Astrocyte of the cerebellum (primary cell): ENCODE measurements at places on chromosomes 11 and 22.
A peak's percentile ranks its signal among the peaks of the same experiment; 100 is the strongest.

DNA sequence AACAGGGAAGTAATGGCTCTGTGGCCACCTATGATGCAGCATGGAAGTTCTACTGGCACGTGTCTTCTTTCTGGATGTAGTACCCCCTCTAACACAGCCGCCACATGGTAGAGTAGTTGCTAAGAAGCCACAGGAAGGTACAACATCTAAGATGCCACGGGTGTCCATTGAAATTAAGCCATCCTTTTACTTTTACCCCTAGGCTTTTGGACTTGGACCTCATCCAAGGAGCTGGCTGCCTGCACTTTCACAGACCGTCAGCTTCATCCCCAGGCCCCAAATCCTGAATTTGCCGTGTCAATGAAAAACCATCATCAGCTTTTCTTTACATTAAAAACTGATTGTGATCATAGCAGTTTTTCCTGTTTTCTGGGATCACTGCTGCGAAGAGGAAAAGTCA is 102.4 kb downstream of the RPL27A start:
- DNase-seq = no peak

DNA sequence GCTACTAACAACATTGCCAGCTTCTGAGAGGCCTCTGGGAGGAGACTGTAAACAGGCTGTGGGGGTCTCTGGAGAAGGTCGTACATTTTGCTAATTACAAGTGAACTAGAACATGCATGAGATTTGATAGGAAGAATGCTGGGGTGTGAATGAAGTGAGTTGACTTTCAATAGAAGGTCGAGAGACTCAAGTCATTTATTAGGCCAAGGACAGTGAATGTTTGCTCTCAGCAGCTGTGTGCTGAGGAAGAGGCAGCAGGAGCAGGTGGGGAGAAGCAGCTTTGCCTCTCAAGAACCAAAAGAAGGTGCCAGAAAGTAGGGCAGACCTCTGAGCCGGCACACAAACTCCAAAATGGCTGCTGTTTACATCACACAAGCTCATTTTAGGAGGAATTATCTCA is 91.7 kb downstream of the PIWIL4 start:
- no peak for DNase-seq

- DNase-seq = no peak
These were observed 193.4 kb downstream of the ST3GAL4 start for GRCh38 chr11:126548581-126549550.

- no peak for DNase-seq
These were observed 88.2 kb upstream of the OR9Q1 start for GRCh38 chr11:57935402-57936049.

DNA sequence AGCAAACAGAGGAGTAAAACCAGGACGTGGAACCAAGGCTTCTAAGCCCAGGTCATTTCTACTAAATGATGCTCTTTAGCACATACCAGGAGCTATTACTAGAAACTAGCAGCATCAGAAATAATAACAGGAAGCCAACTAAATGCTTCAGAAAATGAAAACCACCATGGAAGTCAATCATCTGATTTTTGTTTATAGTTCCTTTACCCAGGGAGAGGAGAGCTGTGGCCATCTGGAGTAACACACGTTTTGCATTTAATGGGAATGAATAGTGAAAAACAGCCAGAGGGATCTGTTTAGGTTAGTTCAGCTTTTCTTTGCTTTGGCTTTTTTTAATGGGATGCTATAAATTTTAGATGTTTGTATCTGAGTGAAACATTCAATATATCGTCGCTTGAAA is 250.7 kb upstream of the ARHGAP20 start:
- DNase-seq = no peak

- no peak for DNase-seq
These were observed 56.8 kb downstream of the CDKN1C start for GRCh38 chr11:2828585-2829330.

GRCh38 chr22:37207981-37208380 is 4.3 kb downstream of the SSTR3 start:
- no peak for DNase-seq

DNA sequence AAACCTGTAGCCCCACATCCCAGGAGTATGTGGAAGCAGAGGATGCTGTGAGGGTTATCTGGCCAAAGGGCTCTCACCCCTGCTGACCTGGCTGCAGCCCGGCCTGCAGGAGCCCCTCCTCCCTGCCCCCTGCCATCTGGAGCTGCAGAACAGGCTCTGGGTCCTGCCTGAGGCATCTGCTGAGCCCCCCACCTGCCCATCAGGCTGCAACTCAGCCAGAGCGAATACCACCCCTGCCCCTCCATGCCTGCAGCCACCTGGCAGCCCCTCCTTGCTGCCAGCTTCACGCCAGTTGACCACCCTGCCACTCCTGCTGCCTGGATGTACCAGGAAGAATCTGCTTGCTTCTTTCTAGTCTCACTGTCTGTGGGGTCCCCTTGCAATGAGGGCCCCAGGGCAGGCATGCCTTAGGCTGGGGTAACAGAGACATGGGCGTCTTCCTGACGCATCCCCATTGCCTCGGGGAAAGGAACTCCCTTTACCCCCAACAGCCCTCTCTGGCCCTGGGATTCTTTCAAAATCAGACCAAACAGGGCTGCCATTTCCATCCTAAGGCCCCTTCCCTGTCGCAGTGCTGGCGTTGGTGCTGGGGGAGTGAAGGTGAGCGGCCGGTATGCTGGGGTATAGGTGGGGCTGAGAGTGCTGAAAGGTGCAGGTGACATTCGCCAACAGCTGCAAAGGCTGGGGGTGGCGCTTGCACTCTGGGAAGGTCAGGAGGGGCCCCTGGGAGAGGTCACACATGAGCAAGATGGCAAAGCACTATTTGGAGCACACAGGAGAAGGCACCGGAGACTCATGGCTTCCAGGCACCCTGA is 1334.6 kb downstream of the TBC1D22A start:
- DNase-seq = no peak

DNA sequence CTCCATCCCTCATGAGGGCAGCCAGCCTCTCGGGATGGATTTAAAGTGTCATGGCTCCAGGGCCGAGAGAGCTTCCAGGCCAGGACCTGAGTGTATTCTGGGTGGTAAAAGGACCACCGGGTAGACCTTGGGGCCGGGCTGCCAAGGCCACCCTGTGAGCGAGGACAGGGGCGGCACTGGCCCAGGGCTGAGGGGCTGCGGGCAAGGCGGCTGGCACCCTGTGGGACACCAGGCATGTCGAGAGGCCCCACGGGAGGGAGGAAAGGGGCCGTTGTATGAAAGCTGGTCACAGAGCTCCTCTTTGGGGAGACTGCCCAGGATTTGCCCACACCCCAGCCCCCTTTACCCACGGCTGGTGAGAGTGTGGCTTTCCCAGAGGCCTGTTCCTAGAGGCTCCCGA is 92.3 kb upstream of the RTL6 start:
- no peak for DNase-seq

GRCh38 chr22:23501261-23501619 is 78.8 kb downstream of the IGLL1 start:
- no peak for DNase-seq

- DNase-seq = no peak
These were observed 22.6 kb upstream of the AMPD3 start for GRCh38 chr11:10432493-10432892.

- DNase-seq = no peak
These were observed 38.2 kb downstream of the ATXN10 start for GRCh38 chr22:45709866-45710265.

GRCh38 chr11:94623120-94623735 is 56.1 kb downstream of the PIWIL4 start:
- DNase-seq = peak; percentile 76

GRCh38 chr22:25509374-25509791 is 55.1 kb upstream of the GRK3 start:
- DNase-seq = no peak
